NCI-H2029 treated with DMSO at 0.1 percent for 48 hours (cell line): ENCODE measurements at places on chromosomes 7 and 10.

DNA sequence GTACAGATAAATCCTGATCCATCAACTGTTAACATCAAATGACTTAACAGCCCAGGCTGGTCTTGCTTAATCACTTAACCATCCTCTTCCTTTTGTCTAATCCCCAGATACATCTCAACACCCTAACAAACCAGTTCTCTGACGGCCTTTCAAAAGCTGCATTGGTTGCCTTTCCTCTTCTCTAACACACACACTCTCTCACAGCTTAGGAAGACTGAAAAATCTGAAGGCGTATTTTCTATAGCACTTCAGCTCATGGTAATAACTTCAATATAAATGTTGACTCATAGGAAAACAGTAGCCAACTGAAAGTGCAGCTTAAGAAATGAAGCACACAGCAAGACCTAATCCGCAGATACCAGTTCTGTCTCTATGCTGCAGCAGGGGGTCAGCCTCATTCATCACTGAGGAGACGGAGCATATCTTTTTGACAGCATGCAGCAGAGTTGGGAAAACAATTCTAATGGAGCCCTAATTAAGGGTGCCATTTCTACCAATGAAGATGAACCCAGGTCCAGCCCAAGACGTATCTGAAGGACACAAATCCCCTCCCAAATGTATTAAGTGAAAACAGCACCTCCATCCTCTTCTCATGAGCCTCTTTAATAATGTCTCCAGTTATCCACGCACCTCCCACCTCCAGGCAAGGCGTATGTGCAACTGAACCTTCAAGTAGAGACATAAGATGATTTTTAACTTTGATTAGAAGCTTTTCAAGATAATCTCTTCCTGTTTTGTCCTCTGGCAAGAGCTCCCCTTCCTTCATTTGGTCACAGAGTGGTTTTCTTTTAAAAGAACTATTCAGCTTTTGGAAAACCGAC lies 211.7 kb upstream of the NFE2L3 start:
- no peak for DNase-seq

DNA sequence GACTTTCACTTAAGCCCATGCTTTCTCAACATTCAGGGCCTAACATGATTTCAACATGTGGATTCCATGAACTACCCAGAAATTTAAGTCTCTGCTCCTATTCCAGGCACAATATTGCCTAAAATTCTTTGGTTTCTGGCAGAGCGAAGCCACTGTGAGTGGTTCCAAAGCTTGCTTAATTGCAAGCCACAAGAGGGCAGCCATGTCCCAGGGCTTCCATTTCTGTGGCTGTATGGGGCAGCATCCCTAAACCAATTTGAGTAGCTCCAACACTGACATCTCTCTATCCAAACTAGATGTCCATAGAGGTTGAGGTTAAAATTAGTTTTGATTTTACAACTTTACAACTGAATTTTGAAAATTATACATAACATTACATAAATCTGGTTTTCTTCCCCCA lies 56.3 kb upstream of the MDFIC start:
- no peak for DNase-seq

DNA sequence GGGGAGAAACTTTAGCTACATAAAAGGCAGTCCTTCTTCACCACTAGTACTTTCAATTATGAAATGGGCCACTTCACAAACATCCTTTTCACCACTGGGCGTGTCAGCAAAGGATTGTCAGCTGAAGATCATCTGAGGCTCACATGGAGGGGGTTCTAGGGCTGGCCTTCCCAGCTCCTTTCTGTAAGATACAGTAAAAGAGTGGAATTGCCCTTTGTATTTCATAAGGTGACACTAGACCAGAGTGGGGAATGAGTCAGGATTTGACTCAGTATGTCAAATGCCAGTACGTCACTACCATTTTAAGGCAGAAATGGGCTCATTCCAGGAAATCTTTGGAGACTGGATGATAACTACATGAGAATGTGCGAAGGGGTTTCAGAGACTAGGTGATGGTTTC lies 21.2 kb upstream of the BLOC1S2 start:
- no peak for DNase-seq

DNA sequence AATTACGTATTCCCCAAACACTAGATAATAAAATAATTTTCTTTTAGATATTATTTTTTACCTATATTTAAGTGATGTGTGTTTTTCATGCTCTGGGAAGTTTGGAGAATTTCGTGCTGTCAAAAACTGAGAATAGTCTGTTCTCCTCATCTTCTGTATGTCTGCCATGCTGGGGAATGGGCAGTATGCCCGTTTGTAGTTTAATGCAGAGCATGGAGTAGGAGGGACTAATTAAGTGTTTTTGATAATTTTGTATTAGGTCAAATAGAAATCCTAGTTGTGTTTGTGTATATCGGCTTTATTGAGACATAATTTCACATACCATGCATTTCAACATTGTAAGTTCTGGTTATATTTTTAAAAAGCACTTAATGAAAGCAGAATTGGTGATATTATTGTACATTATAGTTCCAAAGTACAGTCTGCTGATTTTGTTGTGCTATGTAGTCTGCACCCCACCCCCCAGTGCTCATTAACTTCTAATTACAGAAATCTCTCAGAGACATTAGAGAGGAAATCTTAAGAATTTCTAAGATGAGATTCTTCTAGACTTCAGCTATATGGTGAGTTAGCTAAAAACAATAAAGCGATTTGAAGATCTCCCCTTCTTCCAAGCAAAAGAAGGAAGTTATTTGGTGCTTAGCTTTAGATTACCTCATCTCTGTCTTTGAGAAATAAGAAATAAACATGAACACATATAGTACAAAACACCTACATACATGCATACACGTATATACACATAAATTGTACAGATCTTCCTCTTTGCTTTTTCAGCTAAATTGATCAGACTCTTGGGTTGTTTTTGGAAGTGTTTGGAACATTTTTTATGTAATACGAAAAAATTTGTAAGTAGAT lies 22.2 kb downstream of the ZRANB1 start:
- DNase-seq: no peak

DNA sequence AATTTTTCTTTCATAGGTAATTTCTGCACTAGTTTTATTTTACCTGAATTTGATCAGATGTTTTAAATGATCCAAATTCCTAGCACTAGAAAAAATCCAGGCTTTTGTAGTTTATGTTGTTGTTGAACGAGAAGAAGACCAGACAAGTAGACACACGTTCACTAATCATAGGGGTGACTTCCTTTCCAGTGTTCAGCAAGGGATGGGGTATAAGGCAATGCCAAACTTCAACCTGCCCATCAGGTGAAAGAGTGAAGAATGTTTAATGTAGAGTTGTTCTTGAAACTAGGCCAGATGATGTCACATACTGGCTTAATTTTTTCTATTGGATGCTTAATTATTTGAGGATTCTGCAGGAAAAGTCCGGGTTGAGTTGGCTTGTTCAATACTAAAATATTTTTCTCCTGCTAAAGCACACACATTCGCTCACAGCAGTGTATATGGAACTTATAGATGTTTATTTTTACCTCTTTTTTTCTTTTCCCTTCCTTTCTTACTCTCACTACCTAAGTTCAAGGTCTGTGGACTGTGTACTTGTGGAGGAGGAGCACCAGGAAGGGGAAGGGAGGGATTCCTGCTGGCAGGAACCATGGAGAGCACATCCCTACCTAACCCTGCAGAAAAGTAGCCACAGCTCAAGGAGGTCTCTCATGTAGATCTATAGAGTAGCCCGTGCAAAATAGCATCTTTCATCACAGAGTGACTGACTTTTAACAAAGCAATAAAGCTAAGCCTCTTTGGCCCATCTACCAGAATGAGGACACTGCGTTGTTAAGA lies 23.1 kb upstream of the AKR1E2 start:
- DNase-seq: no peak

DNA sequence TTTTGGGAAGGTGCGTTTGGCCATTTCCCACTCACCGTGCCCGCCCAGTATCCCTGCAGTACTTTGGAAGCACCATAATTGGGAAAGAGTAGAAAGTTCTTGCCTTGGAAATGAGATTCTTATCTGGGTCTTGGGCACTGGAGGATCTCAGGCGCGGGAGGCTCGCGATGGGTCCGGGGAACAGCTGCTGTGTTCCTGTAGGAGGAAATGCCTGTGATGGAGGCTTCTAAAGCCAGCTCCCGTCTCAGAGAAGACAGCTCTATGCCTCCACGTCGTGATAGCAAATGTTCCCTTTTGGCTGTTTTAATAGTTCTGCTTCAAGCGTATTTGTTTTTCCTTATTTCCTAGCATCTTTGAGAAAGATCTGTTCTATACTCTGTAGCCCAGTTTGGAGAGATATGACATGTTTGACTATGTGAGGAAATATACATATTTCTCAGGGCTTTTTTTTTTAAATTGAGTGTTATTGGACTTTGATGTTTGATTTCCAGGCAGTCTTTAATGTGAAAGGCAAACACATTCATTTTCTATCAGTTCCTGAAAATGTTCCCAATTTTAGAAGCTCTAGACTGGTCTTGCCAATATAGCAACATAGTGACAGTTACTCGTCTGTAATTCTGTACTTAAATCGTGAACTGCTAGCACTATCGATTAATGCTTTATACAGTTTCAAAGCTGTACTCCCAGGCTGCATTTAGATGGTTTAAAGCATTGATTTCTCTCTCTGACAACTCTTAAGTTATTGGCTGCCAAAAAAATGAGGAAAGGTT lies 280.8 kb downstream of the DPP6 start:
- DNase-seq: no peak

GRCh38 chr10:89870936-89871335 lies 169.5 kb downstream of the KIF20B start:
- no peak for DNase-seq

DNA sequence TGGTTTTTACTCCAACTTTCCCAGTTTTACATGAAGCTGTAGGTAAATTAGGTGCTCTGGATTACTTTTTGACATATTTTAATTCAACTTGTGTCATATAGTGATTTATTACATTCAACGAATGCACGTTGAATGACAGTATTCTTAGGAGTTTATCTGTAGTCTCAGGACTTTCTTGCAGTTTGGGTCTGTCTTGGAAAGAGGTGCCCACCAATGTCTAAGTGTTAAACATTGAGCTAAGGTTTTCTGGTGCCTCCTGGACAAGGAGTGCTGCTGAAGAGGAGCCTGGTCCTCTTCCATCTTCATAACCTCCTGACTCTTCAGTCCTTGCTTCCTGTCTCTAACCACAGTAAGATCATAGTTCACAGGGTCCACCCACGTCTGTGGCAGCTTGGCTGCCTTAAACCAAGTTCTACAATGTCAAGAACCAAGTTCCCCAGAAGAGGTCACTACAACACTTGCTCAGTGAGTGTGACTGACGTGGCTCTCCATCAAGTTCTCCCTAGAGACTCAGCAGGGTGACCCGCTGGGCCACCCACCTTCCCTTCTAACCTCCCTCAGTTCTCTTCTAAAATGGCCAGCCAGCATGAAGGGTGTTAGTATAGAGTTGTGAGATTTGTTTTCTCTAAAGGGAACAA lies 6.1 kb downstream of the NPY start:
- no peak for DNase-seq
